ENCODE measurements at places on chromosomes 7 and 10.
A peak's percentile ranks its signal among the peaks of the same experiment; 100 is the strongest.

DNA sequence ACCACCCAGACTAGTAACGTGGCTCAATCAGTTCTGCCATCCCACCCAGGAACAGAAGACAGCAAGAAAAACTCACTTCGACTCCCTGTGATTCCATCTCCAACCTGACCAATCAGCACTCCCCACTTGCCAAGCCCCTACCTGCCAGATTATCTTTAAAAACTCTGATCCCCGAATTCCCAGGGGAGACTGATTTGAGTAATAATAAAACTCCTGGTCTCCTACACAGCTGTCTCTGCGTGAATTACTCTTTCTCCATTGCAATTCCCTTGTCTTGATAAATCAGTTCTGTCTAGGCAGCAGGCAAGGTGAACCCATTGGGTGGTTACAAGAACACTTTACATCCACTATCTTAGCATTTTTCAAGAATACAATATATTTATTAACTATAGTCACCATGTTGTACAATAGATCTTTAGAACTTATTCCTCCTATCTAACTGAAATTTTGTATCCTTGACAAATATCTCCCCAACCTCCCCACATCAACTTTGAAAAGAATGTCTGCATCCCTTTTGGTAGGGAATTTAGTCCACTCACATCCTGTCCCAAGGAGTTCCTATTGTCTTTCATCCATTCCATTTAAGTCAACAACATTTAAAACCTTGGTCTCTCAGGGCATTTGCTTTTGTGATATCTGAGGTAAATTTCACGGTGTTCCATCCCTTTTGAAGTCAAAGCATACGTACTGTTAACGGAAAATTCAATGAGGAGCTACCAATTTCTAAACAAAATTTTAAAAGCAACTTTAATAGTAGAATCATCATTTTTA, 163.7 kb downstream of the MACC1 start:
- DNase-seq, result no peak

- DNase-seq, result no peak
Measured at GRCh38 chr7:150398965-150399320, 19.8 kb downstream of the ZNF775 start.

DNA sequence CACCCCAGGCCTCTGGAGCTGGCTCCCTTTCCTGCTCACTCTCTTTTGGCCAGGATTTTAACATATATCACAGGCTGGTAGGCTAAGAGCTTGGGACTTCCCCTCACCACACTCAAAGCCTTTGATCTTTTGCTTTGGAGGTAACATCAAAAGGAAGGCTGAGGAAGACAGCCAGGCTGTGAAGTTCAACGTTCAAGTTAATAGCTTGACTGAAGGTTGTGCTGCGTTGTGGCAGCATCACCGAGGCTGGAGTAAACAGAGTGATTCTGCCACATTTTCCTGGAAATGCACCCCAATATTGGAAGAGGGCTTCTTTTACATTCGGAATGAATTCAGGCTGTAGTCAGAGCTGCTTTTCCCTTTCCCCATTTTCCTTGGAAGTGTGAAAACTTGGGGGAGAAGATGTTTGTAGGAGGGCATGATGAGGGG, 57.3 kb downstream of the TCF7L2 start:
- peak; percentile 44 for DNase-seq

DNA sequence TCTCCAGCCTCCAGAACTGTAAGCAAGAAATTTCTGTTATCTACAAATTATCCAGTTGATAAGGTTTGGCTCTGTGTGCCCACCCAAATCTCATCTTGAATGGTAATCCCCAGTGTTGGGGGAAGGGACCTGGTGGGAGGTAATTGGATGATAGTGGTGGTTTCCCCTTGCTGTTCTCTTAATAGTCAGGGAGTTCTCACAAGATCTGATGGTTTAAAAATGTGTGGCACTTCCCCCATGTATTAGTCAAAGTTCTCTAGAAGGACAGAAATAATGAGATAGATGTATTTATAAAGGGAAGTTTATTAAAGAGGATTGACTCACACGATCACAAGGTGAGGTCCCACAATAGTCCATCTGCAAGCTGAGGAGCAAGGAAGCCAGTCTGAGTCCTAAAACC, 56.2 kb upstream of the APBB1IP start:
- no peak for DNase-seq

- DNase-seq, result no peak
Measured at GRCh38 chr10:132276706-132277105, 31.0 kb downstream of the STK32C start.

GRCh38 chr10:125006921-125007426, 65.1 kb downstream of the ZRANB1 start:
- no peak for DNase-seq

DNA sequence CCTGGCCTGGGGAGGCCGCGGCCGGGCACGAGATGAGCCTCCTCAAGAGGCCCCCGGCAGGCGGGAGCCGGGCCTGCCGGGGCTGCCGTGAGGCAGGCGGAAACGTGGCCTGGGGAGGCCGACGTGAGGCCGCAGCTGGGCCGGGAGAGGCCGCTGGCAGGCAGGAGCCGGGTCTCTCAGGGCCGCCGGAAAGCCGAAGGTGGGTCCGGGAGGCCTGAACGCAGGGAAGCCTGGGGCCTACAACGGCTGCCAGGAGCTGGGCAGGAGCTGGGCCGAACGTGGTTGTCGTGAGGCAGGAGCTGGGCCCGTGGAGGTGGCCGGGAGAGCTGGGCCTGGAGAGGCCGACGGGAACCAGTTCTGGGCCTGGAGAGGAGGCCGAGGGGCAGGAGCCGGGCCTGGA, 171.9 kb downstream of the TPST1 start:
- DNase-seq, result no peak

DNA sequence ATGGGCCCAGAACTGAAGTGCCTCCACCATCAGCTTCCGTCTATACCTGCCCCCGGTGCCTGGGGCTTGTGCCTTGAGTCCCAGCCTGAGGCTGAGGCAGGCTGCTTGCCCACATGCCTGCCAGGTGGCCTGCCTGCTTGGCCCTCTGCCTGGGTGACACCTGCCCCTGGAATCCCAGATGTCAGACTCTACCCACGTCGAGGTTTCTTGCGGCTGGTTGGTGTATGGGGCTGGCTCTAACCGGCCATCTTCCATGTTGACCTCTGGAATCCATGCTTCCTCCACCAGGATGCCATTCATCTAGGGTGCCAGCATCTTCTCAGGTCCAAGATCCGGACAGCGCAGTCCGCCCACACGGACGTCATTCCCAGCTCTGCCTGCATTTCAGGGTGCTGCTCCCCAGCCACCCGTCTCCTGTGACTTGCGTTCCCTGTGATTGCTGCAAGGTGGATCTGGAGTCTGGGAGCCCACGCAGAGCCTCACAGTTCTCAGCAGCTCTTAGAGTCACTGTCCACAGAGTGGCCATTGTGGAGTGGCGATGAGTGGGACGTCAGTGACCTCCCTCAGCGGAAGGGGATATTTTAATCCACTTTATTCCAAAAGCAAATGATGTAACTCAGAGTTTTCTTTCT, 298.1 kb downstream of the TCERG1L start:
- no peak for DNase-seq

DNA sequence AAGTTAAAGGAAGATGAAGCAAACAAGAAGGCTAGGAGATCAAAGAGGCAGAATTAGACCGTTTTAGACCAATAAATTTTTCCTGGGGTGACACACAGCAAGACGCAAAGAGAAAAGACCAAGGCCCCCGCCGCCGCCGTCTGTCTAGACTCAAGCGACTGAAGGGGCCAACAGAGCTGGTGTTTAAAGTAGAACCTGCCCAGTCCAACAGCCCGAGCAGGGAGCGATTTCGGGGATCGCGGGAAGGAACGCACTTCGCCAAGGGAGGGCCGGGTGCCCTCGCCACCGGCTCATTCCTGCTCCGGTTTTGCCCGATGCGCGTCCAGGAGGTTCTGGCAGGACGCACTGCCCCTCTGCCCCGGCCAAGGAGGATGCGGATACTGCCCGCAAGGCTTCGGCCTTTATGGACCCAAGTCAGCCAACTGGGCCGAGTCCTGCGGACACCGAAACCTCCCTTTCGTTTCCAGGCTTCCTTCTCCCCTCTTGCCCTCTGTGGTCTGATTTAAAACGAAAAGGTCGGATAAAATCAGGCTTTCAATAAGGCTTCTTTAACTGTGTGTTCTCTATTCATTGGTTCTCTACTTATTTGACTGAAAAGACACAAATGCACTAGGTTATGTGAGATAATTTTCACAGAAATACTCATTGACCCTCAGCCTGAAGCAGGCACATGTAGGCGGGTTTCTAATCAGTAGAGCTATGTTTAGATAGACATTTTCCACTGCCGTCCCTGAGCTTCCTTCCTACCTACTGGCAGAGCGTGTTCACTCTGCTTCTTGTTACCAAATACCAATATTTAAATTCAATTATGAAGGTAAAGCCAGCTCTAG, 2.2 kb upstream of the HOXA7 start:
- DNase-seq, result no peak

GRCh38 chr7:69765879-69766278, 167.6 kb downstream of the AUTS2 start:
- DNase-seq, result no peak

DNA sequence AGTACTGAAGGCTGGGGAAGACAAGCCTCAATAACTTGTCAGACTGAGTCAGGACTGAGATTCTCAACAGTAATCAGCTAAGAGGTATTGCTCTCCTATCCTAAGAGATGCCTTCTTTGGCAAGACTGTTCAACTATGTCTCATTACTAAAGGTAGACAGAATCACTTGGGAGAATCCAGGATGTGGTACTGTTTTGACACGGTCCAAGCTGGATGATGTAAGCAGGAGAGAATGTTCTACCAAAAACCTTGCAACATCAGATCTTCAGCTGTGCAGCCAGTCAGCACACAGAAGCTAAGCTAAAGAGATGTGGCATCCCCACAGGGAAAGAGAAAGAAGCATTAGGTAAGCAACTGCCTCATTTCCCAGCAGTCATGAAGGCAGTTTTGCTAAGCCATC, 391.4 kb downstream of the NRG3 start:
- no peak for DNase-seq

- no peak for DNase-seq
Measured at GRCh38 chr7:100687751-100688300, 6.2 kb downstream of the GIGYF1 start.

GRCh38 chr10:93796167-93796566, 38.4 kb downstream of the LGI1 start:
- DNase-seq, result no peak

DNA sequence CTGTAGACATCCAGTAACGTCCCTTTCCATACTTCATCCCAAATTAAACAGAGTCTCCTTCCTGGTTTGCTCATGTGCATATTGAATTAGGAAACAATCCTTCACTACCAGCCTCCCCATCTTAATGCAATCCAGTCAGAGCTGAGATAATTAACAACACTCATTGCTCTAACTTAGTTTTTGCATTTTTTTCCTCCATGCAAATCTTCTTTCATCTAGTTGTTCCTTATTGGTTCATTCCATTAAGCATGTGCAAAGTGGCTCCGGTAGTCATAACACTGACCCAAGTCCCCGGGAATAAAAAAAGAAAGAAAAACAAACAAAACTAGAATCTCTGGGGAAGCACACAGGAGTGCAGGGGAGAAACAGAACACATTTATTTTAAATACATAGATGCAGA, 1176.1 kb downstream of the GATA3 start:
- DNase-seq, result no peak

Data from activated T-cell treated with anti-CD3 and anti-CD28 coated beads, Interleukin-2, amount 50 U/mL, for 72 hours (primary cell).